ENCODE measurements at places on chromosomes 12 and 14.

GRCh38 chr12:100554608-100555077, 18.8 kb upstream of the GAS2L3 start:
- no peak for DNase-seq

DNA sequence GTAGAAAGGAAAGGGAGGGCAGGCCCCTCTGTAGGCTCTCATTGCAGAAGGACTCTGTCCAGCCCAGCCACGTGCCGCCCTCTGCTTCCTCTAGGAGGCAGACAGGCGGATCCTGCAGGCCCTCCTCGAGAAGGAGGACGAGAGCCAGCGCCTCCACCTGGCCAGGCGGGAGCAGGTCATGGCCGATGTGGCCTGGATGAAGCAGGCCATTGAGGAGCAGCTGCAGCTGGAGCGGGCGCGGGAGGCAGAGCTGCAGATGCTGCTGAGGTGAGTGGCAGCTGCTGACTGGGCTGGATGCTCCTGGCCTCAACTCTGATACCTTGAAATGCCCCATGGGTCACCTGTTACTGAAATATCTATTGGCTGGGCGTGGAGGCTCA, 10.9 kb downstream of the TCHP start:
- DNase-seq, result no peak

DNA sequence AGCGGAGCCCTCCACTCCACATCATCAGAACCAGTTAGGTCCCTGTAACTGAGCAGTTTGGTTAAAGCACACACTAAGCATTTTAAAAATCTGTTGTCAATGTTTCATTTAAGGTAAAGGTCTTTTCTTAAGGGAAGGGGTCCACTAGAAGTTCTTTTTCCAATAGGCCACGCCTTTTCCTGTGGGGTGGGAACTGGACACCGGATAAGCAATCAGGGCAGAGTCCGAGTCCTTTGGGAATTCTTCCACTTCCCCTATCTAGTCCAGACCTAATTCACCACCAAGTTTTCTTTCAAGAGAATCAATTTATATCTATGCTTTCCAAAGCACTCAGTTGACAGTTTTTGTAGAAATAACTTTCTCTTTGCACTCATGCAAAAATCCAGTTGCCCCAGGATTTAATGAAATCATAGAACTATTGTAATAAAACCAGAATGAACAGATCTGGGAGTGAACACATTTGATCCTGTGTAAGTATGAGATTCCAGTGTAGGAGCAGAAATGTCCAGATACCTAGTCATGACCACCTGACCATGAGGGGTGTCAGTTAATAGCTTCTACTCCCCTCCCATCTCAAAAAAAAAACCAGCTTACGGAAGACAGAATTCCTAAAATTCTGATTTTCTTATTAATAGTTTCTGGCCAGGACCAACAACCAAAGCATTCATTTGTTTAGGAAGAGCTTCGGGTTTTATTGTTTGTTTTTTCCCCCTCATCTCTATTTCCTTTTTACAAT, 11.7 kb downstream of the VPS37B start:
- DNase-seq, result no peak

GRCh38 chr12:41963398-41963797, 181.3 kb downstream of the GXYLT1 start:
- DNase-seq, result no peak

DNA sequence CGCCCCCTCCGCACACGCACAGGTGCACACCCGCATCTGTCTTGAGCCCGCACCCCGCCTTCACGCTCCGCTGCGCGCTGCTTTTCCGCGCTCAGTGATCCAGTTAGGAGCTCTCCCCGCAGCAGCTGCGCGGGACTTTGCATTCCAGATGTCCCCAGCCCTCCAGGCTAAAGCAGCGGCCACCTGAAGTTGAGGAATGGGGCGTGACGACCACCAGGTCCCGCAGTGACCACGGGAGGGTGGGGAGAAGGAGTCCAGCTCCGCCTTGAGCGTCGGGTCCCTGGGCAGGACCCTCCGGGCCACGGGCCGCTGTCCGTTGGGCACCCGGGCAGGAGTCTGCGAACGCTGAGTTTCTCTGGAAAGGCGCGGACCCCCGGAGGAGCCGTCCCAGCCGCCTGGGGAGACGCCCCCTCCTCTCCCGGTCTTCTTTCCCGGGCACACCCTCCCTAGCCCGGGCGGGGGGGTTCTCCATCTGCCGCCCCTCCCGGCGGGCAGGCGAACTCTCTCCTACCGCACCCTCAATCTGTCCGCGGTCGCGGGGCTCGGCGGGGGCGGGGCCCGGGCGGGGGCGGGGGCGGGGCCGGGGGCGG, 334 bp upstream of the TMEM132C start:
- no peak for DNase-seq

GRCh38 chr12:123398177-123398549, 14.2 kb downstream of the KMT5A start:
- DNase-seq, result no peak

GRCh38 chr14:96597680-96598079, 95.5 kb downstream of the PAPOLA start:
- no peak for DNase-seq

- DNase-seq, result no peak
Observed at GRCh38 chr14:45084946-45085346, 1.0 kb downstream of the PRPF39 start.

DNA sequence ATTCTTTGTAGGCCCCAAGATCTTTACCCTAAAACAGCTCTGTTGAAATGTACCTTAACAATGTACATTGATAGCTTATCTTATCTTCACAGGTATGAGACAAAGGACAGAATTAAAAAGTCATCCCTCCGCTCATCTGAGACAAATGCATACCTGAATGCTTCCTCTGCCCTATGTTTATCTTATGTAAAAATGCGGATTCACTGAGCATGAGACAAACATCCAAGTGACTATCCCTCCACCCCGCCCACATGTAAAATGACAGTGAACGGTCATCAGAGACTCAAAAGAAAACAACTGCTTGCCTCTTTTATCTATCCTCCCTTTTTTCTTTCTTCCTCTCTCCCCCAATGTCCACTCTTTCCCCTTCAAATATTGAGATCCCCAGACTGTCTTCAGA, 37.2 kb upstream of the ZNF740 start:
- no peak for DNase-seq

GRCh38 chr14:104870368-104871144, 5.5 kb downstream of the CEP170B start:
- peak; percentile 46 for DNase-seq

GRCh38 chr14:65492266-65492665, 79.7 kb downstream of the FUT8 start:
- DNase-seq, result no peak

GRCh38 chr12:81141217-81141616, 63.3 kb downstream of the ACSS3 start:
- no peak for DNase-seq

DNA sequence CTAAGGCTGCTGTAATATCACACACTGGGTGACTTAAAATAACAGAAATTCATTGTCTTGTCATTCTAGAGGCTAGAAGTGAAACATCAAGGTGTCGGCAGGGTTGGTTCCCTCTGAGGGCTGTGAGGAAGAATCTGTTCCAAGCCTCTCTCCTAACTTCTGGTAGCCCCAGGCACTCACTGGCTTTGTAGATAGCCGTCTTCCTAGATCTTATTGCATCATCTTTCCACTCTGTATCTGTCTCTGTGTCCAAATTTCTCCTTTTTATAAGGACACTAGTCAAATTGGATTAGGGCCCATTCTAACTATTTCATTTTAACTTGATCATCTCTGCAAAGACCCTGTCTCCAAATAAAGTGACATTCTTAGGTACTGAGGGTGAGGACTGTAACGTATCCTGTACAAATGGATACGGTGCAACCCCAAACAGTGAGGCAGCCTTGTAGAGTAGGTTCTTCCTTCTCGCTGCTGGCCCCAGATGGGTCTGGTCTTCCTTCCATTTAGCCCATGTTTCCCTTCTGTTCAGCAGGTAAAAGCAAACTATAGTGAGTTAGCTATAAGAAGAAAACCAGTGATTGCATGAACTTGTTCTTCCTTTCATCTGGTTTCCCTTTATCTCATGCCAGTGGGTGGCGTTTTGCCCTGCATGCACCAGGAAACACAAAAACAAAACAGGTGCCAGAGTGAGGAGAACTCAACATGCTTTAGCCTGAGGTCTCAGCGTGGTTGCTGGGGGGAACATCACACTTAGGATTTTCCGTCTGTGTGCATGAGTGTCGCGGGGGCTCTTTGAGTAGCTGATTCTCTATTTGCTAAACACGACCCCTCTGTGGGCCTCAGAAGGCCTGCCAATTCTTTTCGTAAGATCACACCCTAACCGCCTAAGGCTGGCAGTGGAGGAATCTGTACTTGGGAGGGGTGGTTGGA, 19.5 kb downstream of the TTC9 start:
- peak; percentile 26 for DNase-seq

DNA sequence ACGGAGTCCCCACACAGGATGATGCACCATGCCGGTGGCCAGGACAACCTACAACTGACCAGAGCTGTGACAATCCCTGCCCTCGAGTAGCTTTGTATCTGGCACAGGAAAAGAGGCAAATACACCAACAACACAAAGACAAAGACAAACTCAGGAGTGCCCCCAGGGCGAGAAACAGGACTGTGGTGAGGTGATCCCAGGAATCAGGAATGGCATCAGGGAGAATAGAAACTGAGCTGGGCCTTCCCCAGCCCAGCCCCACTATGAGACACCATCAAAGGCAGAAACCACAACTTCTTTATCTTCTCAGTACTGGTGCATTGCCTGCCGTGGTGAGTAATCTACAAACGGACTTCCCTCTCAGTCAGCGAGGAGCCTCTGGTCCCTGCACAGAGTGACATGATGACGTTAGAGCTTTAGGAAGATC, 157.7 kb downstream of the TTC7B start:
- no peak for DNase-seq

DNA sequence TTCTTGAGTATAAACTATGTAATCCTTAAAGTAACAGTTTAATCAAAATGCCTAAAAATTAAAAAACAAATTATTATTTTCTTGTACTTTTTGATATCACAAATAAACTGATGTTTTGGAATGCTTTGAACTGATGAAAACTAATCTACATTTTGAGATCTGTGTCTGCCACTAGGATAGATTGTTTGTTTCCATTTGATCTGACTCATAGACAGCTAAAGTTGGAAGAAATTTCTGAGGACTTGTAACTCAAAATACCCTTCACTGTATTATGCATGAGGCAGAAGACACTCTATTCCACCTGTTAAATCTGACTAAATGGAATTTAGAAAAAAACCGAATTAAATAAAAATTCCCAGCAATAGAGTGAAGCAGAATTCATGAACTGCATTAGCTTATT, 1400.0 kb upstream of the FLRT2 start:
- no peak for DNase-seq

- no peak for DNase-seq
Observed at GRCh38 chr14:58200480-58200841, 512 bp downstream of the ACTR10 start.

GRCh38 chr14:24852312-24853060, 197.5 kb downstream of the STXBP6 start:
- no peak for DNase-seq

DNA sequence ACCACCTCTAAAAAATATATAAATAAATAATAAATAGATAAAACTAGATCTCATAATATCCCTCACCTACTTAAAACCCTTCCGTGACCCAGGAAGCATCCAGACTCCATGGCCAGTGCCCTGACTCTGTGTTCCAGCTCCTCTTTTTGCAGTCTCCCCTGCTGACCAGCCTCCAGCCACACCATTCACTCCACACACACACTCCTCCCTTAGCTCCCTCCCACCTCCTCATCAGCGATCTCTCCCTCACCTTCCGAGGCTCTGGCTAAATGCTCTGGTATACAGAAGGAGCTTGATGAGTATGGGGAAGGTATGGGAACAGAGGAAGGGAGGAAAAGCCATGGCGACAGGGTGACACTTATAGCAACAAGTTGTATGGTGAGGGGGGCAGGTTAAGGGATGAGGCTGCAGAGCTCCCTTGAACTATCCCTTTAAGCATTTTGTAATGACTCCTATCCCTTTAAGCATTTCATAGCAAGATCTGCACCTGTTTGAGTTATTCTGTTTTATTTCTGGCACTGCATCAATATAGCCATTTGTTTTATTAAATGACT, 26.1 kb upstream of the EIF4B start:
- DNase-seq, result no peak

DNA sequence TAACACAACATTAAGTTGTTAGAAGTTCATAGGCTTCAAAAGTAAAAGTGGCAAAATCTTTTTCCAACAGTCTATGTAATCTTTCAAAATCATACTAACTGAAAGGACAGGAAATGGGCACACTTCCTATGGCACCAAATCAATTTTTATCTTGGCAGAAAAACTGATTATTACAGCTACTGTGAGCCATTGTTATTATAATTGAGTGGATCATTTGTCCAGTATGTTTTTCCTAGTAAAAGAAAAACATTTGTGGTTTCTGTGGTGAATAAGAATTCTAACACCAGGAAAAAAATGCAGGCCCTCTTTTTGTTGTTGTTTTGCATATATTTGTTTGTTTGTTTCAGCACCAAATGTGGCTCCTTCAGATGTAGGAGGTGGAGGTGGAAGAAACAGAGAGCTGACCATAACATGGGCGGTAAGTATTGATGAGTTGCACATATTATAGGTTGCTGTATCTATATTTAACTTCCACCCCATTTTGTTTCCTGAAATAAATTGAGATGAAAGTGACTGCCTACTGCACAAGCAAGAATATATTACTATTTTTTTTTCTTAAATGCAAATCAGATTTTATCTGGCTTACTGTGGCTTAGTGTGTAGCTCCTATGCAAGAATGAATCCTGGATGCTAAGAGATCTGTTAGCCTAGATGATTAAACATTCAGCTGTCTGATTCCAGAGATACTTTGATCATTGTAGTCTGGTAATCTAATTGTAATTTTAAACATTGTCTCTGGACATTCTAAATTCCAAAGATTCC, 174.1 kb upstream of the PDZRN4 start:
- DNase-seq, result no peak

GRCh38 chr12:9706086-9706685, 26.7 kb downstream of the CLECL1 start:
- no peak for DNase-seq

DNA sequence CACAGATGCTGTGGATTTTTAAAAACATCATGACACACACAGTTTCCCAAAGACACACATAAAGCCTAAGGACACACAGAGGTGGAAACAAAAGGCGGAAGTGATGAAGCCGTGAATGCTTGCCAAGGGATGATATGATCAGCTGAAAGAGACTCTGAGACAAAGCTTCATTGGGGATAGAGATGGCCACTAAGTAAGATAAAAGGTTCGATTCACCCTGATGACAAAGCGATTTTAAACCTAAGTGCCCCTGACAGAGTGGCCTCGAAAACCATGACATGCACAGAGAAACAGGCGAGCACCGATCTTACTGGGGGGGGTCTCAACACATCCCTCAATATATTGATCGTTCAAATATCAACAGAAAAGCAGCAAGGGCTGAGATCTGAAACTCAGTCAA, 20.3 kb upstream of the EIF5 start:
- no peak for DNase-seq

GRCh38 chr12:5780536-5780935, 164.5 kb downstream of the ANO2 start:
- DNase-seq, result no peak

- DNase-seq, result no peak
Observed at GRCh38 chr14:65620195-65620594, 207.7 kb downstream of the FUT8 start.

DNA sequence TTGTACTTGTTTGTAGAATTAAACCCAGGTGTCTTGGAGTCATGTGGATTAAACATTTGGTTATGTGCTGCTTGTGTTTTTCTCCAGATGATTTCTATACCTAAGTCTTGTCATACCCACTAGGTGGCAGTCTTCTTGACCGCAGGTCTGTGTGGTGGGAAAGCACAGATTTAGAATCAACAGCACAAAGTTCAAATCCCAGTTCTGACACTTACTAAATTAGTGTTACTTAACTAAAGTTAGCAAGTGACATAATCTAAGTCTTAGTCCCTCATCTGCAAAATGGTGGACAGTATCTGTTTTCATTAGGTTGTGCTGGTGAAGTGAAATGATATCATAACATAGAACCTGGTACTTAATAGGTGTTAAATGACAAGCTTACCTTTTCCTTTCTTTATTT, 151.0 kb upstream of the ARHGAP5 start:
- DNase-seq, result no peak
